Activated T-cell treated with anti-CD3 and anti-CD28 coated beads for 4 hours (primary cell): ENCODE measurements at places on chromosomes 11 and 22.
A peak's percentile ranks its signal among the peaks of the same experiment; 100 is the strongest.

DNA sequence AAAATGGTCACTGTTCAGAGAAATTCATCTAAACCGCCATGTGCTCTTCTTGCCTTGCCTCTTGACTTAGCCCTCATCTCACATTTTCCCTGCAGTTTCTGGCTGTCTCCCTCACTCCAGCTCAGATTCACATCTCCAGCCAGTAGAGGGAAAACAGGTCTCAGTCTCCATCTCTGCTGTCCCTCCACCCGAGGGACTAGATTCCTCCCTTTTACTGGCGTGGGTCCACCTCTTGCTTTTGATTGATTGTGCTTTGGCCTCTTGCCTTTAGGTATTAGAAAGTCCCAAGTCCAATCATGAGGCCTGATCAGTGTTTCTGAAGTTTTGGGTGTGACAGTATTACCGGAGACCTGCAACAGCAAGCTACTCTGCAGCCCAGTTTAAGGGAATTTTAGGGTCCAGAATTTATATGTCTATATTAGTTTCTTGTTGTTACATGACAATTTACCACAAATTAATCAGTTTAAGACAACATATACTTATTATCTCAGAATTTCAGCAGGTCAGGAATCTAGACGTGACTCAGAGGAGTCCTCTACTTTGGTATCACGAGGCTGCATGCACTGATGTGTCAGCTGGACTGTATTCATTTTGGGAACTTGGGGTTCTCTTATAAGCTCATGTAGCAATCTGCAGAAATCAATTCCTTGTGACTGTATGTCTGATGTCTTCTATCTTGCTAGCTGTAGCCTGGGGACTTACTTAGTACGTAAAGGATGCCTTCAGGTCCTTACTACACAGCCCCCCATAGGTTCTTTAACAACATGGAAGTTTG is 805.2 kb upstream of the CCDC90B start:
- no peak for DNase-seq

DNA sequence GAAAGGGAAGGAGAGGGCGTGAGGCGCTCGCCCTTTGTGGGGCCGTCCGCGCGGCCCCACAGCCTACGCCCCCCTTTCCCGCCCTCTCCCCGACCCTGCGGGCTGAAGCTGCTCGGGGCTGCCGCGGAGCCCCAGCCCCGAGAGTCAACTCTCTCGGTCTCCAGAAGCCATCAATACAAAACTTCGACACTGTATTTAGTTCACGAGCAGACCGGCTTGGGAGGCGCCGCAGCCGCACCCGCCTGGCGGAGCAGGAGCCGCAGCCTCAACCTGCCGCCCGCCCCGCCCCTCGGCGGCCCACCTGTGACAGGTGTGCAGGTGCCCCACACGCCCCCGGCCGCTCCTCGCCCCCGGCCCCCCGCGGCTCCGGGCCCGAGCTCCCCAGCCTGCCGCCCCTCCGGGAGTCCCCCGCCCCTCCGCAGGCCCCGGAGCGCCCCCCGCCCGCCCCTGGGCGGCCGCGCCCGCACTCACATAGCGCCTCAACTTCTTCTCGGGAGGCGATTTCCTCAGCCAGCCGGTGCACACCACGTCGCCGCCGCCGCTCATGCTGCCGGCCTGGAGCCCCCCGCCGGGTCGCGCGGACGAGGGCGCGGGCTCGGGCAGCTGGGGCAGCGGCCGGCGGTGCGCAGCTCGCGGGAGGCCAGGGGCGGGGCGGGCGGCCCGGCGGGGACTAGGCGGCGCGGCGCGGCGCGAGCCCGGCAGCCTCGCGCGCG is at the start of gene GAB2:
TSS of gene GAB2 (minus strand) at position 646 of the 713 bp plus-strand sequence. CDS start at position 546, 100 bp downstream.
- DNase-seq = no peak

- no peak for DNase-seq
Measured at GRCh38 chr11:91686281-91686680, 538.3 kb upstream of the FAT3 start.

- DNase-seq = peak; percentile 12
Measured at GRCh38 chr11:11036848-11037732, 179.2 kb upstream of the ZBED5 start.

- DNase-seq = no peak
Measured at GRCh38 chr11:72483412-72484186, 49.3 kb upstream of the CLPB start.

- no peak for DNase-seq
Measured at GRCh38 chr11:108912581-108912980, 247.7 kb downstream of the DDX10 start.
